ENCODE measurements at places on chromosomes 1 and 21. TPM values are rescaled to one million over a fixed set of nuclear protein-coding genes. Genes with fewer than 3 reads are reported as not detected.

The PRDM16 gene
- 11.4 TPM for total RNA-seq

The S100A14 gene
- total RNA-seq = 0.30 TPM

The RPAP2 gene
- 7.3 TPM for total RNA-seq

The CYP4A22 gene
- not detected for total RNA-seq

The B3GALT2 gene
- total RNA-seq = not detected

The FAM131C gene
- 0.08 TPM for total RNA-seq

The GBP6 gene
- not detected for total RNA-seq

The LCE1D gene
- total RNA-seq = not detected

The CCDC24 gene
- total RNA-seq = 2.2 TPM

The OR2AK2 gene
- not detected for total RNA-seq

The CHML gene
- total RNA-seq = 2.1 TPM

The MYBPH gene
- 0.35 TPM for total RNA-seq

The NHLH1 gene
- not detected for total RNA-seq

The GNG4 gene
- under 0.01 TPM for total RNA-seq

The TTC13 gene
- total RNA-seq = 9.7 TPM

The PTPRF gene
- 123 TPM for total RNA-seq

The OR2M4 gene
- not detected for total RNA-seq

The SV2A gene
- total RNA-seq = 13.8 TPM

The GFI1 gene
- 0.38 TPM for total RNA-seq

The GPR25 gene
- total RNA-seq = not detected

The SNX7 gene
- total RNA-seq = 41.9 TPM

The HJV gene
- not detected for total RNA-seq

The TPTE gene
- not detected for total RNA-seq

The ATG4C gene
- 5.7 TPM for total RNA-seq

The BMP8A gene
- 0.47 TPM for total RNA-seq

The OR2T10 gene
- not detected for total RNA-seq

The RPTN gene
- total RNA-seq = not detected

The IRF6 gene
- 7.7 TPM for total RNA-seq

The UCHL5 gene
- total RNA-seq = 20.0 TPM

The SLC16A4 gene
- 10.3 TPM for total RNA-seq

The NEK7 gene
- 93.1 TPM for total RNA-seq

The HDGF gene
- total RNA-seq = 138 TPM

The GSTM5 gene
- 0.60 TPM for total RNA-seq

The LRRC38 gene
- 0.38 TPM for total RNA-seq

The CAPN2 gene
- total RNA-seq = 337 TPM

The BACE2 gene
- 16.0 TPM for total RNA-seq

The OR10Z1 gene
- total RNA-seq = not detected

The AIRE gene
- not detected for total RNA-seq

The C4BPA gene
- not detected for total RNA-seq

The ARHGEF10L gene
- 17.4 TPM for total RNA-seq

The TFAP2E gene
- total RNA-seq = not detected

The CAPN9 gene
- total RNA-seq = under 0.01 TPM

The SORT1 gene
- 9.7 TPM for total RNA-seq

The HEATR1 gene
- total RNA-seq = 18.0 TPM

The PRCC gene
- 9.8 TPM for total RNA-seq

The OTUD3 gene
- 3.4 TPM for total RNA-seq

The EXTL1 gene
- 0.23 TPM for total RNA-seq

The PTPN14 gene
- total RNA-seq = 28.4 TPM

The SPRR2G gene
- total RNA-seq = not detected

The CELA2A gene
- total RNA-seq = not detected

The FBLIM1 gene
- 143 TPM for total RNA-seq

The TTLL7 gene
- 3.2 TPM for total RNA-seq

The SLC45A3 gene
- total RNA-seq = 0.82 TPM

The OR14K1 gene
- total RNA-seq = not detected

The DIRAS3 gene
- 3.8 TPM for total RNA-seq

Measured in smooth muscle cell of the coronary artery (primary cell).